Stimulated activated CD4-positive, alpha-beta T cell treated with anti-CD3 and anti-CD28 coated beads, Interleukin-2, amount 100 ng/mL, for 24 hours (primary cell): ENCODE measurements at places on chromosomes 3 and 15.

DNA sequence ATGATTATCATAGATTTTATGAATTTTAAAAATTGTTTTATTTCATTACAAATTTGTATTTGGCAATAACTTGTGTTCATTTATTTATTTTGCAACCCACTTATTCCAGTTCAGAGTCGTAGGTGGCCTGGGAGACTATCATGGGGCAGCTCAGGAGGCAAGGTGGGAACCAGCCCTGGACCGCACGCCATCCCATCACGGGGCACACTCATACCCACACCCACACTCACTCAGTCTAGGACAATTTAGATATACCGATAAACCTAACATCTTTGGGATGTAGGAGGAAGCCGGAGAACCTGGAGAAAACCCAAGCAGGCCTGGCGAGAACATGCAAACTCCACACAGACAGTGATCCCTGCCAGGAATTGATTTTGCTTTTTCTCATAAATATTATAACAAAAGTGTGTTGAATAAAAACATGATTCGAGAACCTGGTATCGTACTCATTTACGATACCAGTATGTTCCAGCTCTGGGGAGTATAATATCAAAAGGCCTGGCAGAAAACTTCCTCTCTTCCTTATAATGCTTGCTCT is 205.3 kb downstream of the NFKBIZ start:
- no peak for DNase-seq

GRCh38 chr15:59339252-59339672 is 33.4 kb downstream of the MYO1E start:
- no peak for DNase-seq

DNA sequence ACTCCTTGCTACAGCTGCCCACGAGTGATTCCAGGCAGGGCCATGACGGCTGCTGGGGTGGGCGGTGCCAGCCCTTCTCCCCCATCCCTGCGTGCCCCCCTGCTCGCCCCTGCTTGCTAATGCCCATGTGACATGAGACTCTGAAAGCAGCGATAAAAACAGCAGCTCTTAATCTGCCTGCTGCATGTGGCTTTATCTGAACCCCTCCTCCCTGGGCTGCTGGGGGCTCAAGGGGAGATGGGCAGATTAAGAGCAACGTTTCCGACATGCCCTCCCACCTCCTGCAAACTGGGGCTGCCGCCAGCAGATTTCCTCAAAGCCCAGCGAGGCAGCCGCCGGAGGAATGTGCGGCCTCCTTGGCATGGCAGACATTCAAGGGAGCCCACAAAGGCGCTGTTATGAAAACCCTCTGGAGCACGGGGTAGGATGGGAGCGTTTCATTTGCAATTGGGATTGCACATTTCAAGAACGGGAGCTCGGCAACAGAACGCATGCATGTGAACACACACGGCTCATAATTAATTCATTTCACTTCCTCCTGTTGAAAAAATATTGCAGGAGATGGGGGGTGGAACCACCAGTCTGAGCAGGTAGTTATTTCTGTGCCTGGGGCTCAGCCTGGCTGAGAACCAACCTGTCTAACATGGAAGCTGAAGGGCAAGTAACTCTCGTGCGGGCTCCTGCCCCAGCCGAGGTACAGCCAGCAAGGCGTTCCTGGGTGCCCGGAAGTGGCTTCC is 504.2 kb upstream of the PROK2 start:
- peak; percentile 16 for DNase-seq

DNA sequence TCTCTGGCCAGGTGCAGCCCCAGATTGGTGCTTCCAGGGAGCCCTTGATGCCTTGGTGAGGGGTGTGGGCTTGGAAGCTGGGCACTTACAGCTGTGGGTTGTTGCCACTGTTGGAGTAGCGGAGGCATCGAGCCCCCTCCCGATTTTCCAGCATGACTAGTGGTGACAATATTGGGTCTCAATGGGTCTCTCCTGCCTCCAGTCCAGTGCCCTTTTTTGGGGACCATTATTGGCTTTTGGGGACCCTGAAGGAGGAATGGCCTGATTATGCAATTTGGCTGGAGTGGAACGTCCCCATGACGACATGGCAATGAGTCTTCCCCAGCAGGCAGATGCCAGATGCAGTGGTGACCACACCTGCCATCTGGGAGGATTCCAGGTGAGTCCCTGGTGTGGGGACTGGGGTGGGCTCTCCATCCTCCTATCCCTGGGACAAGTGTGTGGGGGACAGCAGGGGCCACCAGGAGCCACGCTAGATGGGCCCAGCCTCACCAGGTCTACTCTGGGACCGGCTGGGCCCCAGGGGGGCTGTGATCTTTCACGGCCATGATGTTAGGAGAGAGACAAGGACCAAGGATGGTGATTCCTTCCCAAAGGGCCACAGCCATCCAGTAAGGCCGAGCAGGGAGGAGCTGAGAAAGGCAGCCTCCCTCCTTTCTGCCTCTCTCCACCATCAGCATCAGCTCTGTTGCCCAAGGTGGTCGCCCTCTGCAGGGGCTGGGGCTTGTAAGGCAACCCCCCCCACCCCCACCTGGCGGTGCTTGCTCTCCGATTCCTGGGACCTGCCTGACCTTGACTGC is 196.8 kb downstream of the GOLGA6L6 start:
- DNase-seq: peak; percentile 20

GRCh38 chr15:57500256-57500655 is 91.4 kb upstream of the MYZAP start:
- DNase-seq: no peak
